ENCODE measurements at places on chromosomes 11 and 22.

DNA sequence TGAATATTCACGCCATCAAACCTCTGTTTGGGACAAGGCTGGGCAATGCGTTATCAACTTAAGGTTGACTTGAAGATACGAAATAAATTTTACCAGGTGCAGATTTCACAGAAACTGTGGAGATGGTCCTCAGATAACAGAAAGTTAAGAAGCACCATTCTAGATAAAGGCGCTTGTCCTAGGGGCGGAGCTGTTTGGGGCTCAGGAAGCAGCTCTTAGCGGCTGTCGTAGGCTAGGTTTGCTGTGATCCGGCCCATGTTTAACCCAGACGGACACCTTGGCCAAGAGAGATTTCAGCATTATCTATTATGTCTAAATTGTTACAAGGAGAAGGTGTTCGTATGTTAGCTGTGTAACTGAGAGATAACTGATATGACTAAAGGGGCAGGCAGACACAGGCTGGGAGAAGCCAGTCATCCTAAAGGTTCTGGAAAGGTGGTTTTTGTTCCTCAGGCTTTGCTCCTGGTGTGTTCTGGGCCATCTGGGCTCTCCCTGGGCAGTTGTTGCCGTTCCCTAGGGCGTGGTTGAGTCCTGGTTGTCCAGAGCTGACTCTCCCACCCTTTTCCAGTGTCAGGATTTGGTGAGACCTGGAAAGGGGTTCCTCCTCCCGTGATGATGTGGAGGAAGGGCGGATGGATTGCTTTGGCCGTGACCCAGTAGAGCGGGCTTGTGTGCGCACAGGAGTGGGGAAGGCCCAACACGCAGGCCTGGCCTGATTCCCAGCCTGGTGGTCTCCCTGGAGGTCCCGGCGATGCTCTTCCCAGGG, 25.8 kb downstream of the TPCN2 start:
- no peak for DNase-seq

GRCh38 chr11:1152316-1153104, 5.2 kb upstream of the MUC5AC start:
- no peak for DNase-seq

- no peak for DNase-seq
Observed at GRCh38 chr11:28838741-28839140, 730.6 kb downstream of the METTL15 start.

DNA sequence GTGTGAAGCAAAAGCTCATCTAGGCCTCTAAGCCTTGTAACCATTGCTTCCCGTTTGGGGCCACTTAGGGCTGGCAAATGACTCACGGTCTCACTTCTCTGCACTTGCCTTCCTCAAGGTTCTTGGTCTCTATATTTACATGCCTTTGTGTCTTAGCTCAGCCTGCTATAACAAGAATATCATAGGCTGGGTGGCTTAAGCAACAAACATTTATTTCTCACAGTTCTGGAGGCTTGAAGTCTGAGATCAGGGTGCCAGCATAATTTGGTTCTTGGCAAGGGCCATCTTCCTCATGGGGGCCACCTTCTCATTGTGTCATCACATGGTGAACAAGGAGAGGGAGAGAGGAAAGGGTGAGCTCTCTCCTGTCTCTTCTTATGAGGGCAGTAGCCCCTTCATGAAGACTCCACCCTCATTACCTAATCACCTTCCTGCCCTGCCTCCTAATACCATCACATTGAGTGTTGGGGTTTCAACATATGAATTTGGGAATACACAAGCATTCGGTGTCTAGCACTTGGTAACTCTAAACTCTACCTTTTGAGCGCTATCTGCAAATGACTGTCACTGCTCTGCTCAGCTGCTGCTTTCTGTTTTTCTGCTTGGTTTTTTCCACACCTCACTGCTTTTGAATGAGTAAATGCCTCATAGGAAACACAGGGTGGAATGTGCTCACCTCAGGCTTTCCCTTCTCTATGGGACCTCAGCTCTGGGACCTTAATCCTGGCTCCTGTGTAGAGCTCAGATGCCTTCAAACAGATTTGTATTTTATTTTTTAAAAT, 16.2 kb upstream of the ME3 start:
- DNase-seq, result no peak

GRCh38 chr11:19323502-19323901, 82.8 kb upstream of the E2F8 start:
- DNase-seq, result no peak

GRCh38 chr11:64232182-64232966, 2.0 kb upstream of the VEGFB start:
- DNase-seq, result no peak

DNA sequence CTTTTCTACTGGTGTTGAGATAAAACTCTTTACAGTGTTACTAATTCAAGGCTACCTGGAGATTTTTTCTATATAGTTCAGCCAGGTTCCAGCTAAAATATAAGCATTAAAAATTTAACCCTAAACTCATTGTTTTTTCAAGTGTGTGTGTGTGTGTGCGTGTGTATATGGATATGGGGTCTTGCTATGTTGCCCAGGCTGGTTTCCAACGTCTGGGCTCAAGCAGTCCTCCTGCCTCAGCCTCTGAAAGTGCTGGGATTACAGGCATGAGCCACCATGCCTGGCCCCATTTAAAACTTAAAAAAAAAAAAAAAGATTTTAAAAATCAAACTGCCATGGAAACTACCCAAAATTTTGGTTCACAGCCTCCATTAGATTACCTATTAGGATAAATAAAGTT, 4.5 kb upstream of the PES1 start:
- DNase-seq, result no peak

DNA sequence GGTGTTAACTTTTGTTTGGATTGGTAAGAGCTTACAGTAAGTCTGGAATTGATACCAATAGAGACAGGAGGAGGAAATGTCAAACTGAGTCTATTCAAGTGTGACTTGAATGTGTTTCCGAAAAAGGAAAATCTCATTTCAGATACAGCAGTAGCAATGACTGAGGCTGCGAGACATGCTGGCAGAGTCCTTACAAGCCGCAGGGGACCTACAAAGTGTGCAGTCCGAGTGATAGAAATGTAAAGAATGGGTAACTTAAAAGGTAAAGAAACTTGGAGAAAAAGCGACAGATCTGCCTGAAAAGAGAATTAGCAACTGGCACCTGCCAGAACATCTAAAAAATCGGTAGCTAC, 444 bp downstream of the CWF19L2 start:
- DNase-seq, result no peak

GRCh38 chr22:44146088-44146861, 34.5 kb upstream of the PARVG start:
- no peak for DNase-seq

DNA sequence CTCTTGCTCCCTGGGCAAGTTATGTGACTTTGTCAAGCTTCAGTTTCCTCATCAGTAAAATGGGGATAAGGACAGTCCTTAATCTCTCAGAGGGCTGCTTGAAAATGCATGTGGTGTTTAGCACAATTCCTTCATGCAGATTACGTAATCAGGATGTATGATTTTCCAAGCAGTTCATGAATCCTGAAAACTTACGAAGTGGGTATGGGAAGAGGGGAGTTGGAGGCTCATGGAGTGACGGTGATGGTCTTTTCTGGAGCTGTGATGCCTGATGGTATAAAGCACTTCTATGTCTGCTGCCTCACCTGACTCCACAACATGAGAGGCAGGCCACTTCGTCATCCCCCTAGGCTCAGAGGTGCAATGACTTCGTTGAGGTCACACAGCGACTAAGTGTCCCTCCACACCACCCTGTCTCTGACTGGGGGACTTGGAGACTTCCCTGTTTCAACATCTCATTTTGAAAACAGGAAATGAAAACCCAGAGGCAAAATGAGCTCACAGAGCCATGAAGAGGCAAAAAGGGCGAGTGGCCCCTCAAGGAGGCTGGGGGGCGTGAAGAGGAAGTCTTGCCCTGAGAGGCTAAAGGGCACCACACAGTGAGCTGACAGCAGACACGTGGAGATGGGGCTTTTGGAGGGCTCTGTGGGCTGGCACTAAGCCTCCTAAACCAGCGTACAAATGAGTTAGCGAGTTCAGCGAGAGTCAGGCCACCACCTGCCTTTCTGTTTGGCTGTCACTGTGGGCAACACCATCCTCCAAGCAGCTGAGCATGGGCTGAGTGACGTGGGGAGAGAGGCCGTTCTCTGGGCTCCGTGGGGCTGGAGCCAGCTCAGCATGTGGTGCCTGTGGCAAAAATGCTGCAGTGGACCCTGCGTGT, 10.1 kb downstream of the MCM5 start:
- no peak for DNase-seq

DNA sequence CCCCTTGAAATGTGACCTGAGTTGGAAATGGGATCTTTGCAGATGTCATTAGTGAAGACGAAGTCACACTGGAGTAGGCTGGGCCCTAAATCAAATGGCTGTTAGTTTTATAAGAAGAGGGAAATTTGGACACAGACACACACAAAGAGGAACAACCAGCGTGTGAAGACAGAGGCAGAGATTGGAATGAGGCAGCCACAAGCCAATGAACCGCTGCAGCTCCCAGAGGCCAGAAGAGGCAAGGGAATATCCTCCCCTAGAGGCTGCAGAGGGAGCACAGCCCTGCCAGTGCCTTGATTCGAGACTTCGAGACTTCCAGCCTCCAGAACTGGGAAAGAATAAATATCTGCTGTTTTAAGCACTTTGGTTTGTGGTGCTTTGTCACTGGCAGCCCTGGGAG, 484.5 kb downstream of the MN1 start:
- DNase-seq, result no peak

- DNase-seq, result no peak
Observed at GRCh38 chr11:13228572-13228971, 49.0 kb upstream of the BMAL1 start.

DNA sequence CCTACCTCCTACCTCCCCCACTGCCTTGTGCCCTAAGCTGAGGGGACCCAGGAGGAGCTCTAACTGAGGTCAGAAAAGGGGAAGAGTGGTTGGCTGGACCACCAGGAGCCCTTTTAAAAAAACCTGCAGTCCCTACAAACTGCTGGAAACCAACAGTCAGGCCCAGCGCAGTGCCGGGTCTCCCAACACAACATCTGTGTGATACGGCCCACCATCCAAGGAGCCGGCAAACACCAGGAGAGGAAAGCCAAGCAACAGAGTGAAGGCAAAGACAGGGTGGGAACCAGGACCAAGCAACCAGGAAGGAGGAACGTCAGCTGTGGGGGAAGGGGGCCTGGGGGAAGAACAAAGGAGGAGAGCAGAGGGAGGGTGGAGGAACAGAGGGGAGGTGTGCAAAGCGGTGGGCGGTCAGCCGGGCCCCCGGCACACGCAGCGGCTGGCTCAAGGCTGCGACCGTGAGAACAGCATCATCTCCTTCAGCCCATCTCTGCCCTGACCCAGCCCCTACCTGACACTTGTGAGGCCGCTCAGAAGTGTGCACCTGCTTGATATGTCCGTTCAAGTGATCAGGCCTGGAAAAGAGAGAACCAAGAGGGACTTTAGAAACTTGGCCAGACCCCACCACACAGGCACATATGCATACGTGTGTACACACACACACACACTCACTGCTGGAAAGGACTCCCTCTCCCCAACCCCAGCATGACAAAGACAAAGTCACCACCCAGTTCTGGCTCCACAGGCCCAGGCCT, 3.6 kb downstream of the PATZ1 start:
- no peak for DNase-seq

DNA sequence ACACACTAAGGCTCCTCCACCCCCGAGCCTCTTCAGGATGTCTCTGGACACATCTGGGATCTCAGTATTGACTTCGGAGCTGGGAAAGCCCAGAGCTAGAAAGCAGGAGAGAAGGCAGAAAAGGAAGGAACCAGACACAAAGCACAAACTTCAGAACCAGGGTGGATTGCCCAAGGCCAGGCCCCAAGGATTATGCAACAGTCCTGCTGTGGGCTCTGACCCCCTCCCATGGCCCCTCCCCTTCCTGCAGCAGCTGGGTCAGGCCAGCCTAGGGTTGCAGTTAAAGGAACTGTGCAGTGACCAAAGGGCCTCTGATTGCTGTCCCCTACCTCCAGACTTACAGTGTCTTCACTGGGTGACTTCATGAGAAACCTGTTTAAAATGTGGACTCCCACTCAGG, 5.3 kb downstream of the KCNE3 start:
- DNase-seq, result no peak

DNA sequence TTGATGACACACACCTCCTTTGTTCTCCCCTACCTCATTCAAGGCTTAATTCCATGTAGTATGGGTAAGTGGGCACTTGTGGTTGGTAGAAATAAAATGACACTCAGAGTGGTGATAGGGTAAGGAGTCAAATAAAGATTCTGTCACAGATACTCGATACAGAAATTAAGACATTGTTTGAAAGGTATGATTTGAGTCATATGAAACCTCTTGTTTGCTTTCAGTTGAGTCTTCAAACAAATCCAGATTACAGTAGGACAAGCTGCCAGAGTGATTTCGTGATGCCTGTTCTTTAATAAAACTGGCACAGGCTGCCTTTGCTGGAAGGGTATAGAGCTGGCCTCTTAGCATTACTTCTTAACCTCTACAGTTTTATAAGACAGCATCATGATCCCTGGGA, 182.4 kb downstream of the SPON1 start:
- no peak for DNase-seq

GRCh38 chr11:66328031-66328301, 8.3 kb downstream of the RIN1 start:
- DNase-seq, result no peak

DNA sequence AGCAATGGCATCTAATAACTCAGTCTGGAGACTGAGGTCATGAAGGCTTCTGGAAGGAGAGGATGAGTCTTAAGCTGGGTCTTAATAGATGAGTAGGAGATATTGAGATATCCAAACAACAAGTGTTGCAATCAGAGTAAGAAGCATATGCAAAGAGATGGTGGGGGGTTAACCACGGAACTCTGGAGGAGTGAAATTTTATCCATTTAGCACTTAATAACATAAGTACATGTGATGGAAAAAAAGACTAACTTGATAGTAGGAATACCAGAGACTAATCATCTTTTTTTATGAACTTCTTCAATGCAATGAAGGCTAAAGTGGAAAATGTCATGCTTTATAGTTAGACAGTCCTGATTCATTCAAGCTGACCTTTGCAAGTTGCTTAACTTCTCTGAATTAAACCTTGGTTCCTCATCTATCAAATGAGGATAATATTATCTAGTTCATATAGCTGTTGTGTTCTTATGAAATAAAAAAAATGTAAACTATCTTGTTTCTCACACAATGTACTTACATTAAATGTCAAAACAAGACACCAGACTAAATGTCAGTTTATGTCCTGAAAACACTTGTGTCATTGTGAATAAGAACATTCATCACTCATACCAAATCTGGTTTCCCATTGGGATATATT, 403.1 kb upstream of the CCDC90B start:
- DNase-seq, result no peak

- no peak for DNase-seq
Observed at GRCh38 chr22:46737105-46737975, 712 bp downstream of the CERK start.

DNA sequence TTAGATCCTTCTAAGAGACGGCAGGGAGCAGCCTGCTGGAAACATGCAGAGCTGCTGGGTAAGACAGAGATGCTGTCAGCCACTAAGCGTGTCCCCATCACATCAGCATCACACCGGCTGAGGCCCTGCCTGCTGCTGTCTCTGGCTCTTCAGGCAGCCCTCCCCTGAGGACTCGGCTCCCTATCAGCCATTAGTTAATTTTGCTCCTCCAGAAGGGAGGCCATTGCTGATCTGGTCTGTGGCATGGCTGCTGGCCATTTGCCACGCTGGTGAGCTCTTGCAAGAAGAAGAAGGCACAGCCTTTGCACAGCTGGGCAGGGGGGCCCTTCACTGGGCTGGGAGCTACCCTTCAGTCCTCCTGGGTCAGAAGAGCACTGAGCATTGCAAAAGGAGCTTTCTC, 131.2 kb upstream of the PARVA start:
- DNase-seq, result no peak

GRCh38 chr22:47152236-47152635, 389.8 kb downstream of the TBC1D22A start:
- DNase-seq, result no peak

Data from pulmonary artery endothelial cell (primary cell).